Hematopoietic multipotent progenitor cell treated with erythropoietin and hydrocortisone succinate and interleukin-3 and kit ligand, for 15 days (in vitro differentiated cells): ENCODE measurements at places on chromosomes 2 and 18.

DNA sequence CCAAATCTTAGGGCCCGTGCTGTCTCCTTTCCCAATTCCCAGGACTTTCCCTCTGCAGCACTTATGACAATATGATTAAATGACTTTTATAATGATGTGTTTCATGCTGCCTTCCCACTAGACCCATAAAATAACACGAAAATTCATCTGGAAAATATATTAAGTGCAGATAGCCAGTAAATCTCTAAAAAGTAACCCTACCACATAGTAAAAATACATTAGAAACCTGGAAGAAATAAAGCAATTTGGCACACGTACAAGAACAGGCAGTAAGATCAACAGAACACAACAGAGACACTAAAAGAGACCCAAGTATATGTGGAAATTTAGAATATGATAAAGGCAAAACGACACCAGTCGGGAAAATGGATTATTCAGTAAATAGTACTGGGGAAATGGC is 30.2 kb upstream of the POMC start:
- no peak for DNase-seq

- no peak for DNase-seq
Measured at GRCh38 chr2:14902953-14903352, 270.4 kb downstream of the LRATD1 start.

- no peak for DNase-seq
Measured at GRCh38 chr18:1296237-1296636, 391.6 kb downstream of the ADCYAP1 start.

GRCh38 chr2:122315306-122315705 is 559.9 kb downstream of the TSN start:
- DNase-seq = no peak

- no peak for DNase-seq
Measured at GRCh38 chr2:135144343-135144742, 92.3 kb downstream of the RAB3GAP1 start.
